ENCODE measurements at places on chromosomes 11 and 22.

DNA sequence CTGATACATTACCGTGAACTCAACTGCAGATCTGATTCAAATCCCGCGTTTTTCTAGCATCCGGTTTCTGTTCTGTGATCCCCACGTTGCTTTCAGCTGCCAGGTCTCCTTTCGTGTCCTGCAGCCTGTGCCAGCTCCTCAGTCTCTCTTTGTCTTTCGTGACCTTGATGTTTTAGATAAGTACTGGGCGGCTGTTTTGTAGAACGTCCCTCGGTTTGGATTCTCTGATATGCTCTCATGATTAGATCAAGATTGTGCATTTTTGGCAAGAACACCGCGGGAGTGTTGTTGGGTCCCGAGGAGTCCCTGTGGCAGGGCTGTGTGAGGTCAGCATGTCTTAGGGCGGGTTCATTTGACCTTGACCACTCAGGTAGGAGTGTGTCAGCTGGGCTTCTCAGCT, 38.6 kb downstream of the KCNQ1 start:
- no peak for DNase-seq

DNA sequence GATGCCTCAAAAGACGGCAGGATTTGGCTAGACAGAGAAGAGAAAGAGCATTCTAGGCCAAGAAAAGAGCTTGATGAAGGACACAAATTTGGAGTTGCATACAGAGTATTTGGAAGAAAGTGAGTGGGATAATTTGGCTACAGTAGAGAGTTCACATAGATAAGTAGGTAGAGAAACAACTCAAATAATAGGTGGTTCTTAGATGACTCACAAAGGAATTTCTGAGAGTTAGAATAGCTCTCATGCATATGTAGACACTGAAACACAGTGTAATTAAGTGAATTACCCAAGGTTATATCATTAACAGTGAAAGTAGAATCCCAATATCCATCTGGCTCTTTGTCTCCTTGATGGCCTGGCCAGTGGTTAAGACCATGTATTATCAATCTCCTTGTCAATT, 228.6 kb upstream of the DDI1 start:
- no peak for DNase-seq

DNA sequence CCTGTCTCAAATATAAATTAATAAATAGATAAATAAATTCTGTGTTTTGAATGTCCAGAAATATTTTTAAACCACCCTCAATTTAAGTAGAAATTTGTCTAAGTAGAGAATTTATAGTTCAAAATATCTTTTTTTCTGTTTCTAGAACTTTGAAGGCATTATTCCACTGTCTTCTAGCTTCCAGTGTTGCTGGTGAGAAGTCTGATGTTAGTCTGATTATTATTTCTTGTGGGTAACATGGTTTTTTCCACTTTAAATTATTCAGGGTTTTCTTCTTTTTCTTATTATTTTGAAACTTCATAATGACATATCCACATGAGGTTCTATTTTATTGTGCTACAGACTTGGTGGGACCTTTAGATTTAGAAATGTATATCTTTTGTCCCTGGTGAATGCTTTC, 46.4 kb upstream of the HEPHL1 start:
- no peak for DNase-seq

DNA sequence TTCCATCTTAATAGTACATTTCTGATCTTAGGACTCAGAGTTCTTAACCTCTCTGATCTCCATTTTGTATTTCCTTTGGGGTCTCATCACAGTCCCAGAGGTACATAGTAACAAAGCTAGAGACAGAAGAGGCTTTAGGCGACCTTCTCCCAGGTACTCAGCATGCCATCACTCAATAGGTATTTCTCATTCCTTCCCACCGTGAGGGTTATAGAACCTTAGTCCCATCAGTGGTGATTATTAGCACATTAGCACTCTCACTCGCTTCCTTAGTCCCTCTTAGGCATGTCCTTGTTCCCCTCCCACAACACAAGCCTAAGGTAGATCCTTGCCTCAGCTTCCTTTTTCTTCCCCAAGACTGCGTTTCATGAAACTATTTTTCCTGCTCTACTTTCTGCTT, 14.7 kb downstream of the SWAP70 start:
- DNase-seq = no peak

DNA sequence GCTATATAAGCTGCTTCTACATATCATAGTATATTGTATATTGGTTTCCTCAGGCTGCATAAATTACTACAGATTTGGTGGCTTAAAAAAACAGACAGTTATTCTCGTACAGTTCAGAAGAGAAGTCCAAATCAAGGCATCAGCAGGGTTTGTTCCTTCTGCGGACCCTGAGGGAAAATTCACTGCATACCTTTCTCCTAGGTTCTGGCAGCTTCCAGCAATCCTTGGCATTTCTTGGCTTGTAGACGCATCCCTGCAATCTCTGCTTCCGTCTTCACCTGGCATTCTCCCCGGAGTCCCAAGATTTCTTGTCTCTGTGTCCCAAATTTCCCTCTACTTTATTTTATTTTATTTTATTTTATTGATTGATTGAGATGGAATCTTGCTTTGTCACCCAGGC, 142.8 kb downstream of the COMMD9 start:
- no peak for DNase-seq

- no peak for DNase-seq
Observed at GRCh38 chr22:32486656-32487390, 12.2 kb downstream of the FBXO7 start.

DNA sequence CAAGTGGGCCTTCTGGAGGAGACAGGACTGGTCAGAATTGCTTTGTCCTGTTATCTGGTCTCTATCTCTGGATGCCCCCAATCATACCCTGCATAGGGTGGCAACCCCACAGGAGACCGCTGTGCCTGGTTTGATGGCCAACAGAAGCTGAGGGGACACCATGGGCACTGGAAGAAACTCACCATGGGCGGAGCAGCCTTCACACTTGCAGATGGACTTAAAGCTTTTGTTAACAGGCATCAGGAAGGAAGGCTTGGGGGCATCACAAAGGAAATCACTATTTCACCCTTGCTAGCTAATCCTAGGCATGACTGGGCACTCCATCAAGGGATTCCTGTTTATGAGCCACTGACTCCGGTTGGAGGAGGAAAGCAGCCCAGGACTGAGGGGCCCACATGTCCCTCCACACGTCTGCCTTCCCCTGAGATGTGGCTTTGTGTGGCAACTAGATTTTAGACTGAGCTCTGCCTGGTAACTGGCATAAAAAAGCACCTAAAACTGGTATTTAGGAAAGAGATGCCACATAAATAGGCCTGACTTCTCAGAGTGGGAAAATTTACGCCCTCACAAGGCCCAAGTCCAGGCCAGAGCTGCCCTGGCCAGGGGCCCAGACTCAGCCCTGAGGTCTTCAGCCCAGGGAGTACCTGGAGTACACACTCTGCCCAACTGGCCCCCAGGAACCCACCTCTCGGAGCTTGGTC, 57.0 kb upstream of the LYVE1 start:
- DNase-seq = no peak

- DNase-seq = no peak
Observed at GRCh38 chr11:106714199-106714598, 304.1 kb downstream of the GUCY1A2 start.

DNA sequence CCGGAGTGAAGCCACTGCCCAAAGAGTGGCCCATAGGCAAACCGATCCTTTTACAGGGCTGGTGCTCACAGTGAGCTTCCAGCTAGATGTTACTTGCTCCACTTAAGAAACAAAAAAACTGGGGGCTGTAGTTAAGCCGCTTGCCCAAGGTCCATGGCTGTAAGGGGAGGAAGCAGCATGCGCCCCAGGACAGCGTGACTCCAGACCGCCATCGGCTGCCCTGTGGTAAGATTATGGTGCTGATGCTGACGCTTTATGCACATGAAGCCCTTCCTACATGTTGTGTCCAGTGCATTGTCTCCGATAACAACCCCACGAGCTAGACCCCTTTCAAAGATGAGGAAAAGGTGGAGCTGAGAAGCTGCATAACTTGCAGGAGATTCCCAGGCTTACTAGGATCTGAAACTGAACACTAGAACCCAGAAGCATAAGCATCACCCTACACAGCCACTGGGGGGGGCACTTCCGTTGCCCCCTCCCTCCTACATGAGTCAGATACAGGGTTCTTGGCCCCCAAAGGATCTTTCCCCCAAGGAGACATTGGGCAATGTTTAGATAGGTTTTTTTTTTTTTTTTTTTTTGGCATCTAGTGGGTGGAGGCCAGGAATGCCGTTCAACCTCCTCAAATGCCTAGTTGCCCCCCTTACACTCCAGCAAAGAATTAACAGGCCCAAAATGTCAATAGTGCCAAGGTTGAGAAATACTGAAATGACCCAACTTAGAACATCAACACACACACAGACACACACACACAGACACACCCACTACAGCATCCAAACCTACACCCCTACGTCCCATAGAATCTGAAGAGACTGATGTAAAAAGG, 53.9 kb downstream of the MN1 start:
- no peak for DNase-seq

DNA sequence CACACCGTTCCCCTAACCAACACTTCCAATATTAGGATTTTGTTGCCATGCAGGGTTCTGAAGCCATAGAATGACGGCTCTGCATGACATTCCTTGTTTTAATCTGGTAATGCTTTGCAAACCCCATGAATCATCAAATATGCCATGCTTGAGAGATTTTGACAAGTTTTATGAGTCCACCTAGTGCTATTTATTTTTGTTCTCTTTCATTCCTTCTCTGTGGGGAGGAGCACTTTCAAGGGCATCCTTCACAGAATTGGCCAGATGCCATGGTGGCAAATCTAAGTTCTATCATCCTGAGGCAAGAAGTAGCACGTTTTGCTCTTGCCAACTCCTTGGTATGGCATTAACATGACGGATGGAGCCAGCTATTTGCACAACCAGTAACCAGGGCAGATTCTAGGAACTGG, 268.4 kb downstream of the FAM76B start:
- DNase-seq = no peak

- no peak for DNase-seq
Observed at GRCh38 chr11:120182372-120182771, 28.5 kb upstream of the OAF start.

DNA sequence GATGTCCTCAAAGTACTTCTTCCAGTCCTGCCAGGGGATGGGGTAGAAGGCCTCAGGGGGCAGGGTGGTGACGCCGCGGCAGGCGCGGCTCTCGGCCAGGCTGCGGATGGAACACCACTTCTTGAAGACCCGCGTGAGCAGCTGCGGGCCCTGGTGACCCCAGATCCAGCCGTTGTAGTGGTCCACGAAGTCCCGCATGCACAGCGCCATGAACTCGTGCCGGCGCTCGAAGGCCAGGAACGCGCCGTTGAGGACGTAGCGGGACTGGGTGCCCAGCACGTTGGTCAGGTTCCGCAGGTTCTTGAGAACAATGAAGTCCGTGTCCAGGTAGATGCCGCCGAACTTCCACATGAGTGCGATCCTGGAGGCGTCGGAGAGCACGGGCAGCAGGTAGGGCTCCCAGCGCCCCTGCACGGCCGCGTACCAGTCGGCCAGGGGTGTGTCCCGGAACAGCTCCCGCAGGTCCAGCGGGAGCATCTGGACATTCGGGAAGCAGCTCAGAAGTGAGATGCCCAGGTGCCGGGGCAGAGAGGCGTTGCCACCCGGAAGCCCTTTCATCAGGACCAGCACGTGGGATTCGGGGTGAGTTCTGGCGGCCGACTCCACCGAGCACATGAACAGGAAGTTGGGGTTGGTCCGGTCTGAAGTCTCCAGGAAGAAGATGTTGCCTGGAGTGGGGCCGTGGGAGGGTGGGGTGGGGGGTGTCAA, 27.5 kb downstream of the A4GALT start:
- DNase-seq = no peak

DNA sequence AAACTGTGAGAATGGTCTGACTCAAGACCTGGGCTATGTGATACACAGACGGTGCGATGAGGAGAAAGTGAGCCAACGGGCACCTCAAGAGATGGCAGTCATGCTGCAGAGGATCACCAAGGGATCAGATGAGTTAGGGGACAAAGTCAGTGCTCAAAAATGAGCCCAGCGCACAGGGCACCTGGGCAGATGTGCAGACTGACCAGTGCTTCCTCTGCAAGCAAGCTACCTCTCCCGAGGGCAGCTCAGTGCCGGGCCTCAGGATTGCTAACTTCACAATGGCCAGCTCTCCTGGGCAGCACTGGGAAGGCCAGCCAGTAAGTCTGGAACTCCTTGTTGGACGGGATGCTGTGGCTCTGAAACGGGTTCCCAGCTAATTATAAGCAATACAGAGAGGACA, 15.3 kb downstream of the HDHD5 start:
- DNase-seq = no peak

GRCh38 chr11:120039039-120039438, 98.9 kb downstream of the TRIM29 start:
- no peak for DNase-seq

- no peak for DNase-seq
Observed at GRCh38 chr11:64073542-64073941, 37.8 kb downstream of the FLRT1 start.

- DNase-seq = no peak
Observed at GRCh38 chr11:37804666-37805065, 1206.6 kb upstream of the RAG2 start.

GRCh38 chr11:127926721-127927120, 660.6 kb downstream of the ETS1 start:
- no peak for DNase-seq

GRCh38 chr11:111562692-111563389, 22.3 kb downstream of the LAYN start:
- no peak for DNase-seq

DNA sequence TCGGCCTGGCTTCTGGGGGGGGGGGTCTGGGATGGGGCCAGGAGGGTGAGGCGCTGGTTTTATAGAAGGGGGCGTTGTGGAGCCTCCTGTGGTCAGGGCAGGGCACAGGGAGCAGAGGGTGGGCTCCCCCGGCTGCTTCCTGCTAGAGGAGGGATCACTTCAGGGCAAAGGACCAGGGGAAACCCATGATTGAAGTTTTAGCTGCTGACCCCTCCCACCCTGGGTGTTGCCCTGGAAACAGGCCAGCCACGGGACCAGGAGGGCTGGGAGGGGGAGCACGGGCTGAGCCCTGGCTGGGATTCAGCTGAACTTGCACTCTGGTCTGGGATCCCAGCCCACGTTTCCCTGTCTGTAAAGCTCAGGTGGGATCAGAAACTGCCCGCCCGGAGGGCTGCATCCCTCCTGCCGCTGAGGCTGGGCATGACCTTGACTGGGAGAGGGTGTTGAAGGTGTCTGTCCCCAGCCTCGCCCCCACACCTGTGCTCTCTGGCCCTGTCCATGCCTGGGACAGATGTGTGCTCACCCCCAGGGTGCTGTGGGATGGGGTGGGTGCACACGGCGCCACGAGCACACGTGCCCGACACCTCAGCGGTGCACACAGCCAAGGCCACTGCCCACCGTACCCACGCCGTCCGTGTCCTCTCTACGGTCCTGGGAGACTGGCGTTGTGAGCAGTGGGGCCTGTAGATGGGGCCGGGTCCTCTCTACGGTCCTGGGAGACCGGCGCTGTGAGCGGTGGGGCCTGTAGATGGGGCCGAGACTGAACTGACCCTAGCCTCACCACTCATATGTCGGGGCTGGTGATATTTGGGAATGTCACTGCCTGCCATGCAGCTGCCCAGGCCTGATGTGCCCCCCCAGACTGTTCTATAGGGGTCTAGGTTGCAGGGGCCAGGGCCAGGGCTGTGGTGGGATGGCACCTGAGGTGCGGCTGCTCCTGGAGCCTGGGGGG, 2.3 kb downstream of the TSPAN4 start:
- peak; percentile 25 for DNase-seq

- DNase-seq = no peak
Observed at GRCh38 chr11:565921-566509, 5.2 kb downstream of the RASSF7 start.

GRCh38 chr11:32353884-32354283, 81.5 kb downstream of the WT1 start:
- DNase-seq = no peak

Measured in effector CD8-positive, alpha-beta T cell (primary cell).